Cortex of kidney (tissue), 1 donor: ENCODE measurements at places on chromosomes 3 and 15.

- no peak for DNase-seq
These were observed 4.3 kb downstream of the MCTP2 start for GRCh38 chr15:94235646-94236045.

DNA sequence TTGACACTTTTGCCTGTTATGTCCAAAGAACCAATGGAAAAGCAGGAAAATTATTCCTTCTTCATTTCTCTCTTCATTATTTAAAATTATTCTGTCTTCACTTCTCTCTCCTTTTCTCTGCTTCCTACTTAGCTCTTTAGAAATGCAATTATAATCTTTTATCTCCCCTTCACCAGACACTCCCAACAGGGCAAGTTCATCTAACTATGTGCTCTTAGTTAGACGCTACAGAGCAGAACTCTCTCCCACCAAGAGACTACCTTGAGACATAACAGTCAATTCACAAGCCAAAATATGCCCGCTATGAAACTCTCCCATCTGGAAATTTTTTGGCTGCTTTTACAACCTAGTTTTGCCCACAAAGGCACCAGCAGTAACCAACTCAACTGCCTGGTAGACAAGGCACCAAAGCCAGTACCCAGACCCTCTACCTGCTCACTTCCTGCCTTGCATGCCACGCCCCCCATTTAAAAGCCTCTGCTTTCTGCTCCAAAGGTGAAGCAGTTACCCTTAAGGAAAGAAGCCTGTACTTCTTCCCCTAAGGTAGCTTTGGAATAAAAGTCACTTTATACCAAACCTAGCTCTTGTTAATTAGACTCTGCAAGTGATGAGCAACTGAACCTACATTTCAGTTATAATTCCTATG lies 28.1 kb downstream of the CCRL2 start:
- DNase-seq: no peak

GRCh38 chr3:100454677-100455076 lies 37.7 kb upstream of the TMEM45A start:
- DNase-seq: no peak

DNA sequence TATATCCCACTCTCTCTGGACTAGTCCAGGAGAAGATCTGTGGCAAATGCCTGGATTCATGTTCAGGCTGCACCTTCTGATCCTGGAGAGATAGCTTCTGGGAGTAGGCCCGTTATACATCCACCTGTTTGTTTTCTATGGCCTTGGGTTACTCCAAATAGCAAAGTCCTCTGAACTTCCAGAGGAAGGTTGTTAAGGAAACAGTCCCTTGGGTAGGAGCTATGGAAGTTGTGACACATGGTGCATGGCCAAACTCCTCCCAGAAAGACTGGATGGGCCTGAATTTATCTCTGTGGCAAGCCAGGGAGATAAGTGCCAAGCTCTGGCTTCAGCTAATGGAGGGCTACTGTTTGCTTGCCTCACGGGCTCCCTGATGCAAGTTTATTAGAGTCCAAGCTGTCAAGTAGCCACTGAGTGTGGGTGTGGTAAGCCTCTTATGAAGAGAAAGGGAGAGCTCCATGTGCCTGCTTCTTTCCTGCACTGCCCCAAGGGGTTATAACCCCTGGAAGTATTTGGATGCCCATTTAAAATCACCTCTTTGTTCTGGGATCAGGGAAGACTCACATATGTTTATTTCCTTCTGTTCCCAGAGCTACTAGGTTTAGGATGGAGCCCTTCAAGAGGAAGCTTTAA lies 328.7 kb upstream of the ATP11B start:
- no peak for DNase-seq

GRCh38 chr3:25895031-25895430 lies 105.1 kb downstream of the OXSM start:
- no peak for DNase-seq

GRCh38 chr3:47314056-47314764 lies 31.5 kb downstream of the KLHL18 start:
- no peak for DNase-seq

DNA sequence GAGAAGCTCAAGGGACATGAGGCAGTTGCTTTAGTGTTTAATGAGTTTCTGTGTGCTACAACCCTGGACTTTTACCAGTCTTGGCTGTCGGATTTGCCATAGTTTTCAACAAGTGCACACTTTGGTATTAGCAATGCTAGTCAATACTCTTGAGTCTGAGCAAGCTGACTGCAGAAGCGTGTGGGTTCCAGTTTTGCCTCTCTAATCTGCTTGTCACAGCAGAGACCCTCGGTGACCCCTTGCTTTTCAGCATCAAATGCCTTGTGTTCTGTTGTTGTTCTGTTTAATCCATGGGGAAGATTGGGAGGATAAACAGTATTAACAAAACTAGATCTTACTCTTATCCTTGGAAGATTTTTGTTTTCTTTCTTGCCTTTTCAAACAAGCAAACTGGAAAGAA lies 194.3 kb upstream of the CHRM5 start:
- DNase-seq: no peak

DNA sequence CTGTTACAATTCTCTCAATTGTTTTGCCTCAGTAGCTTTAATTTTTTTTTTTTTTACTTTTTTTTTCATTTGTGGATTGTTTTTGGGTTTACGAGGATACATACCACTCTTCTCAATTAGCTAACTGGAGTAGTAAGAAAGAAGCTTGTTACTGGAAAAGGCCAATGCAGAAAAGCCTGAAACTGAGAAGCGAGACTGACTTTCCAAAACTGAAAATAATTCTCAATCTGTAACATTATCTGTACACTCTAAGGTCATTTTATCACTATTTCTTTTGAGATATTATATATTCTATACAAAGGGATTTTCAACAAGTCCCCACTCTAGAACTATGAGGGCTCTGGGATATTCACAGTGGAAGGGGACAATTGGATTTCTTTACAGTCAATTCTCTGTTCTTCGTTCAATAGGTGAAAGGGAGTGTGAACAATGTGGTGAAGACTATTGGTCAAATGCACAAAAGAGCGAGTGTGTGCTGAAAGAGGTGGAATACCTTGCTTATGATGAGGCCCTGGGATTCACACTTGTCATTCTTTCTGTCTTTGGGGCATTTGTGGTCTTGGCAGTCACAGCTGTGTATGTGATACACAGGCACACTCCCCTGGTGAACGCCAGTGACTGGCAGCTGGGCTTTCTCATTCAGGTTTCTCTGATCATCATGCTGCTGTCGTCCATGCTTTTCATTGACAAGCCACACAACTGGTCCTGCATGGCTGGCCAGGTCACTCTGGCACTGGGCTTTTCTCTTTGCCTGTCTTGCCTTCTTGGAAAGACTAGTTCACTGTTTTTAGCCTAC lies 83.9 kb upstream of the KCNAB1 start:
- DNase-seq: no peak

GRCh38 chr3:52881871-52882270 lies 15.5 kb downstream of the STIMATE start:
- DNase-seq: no peak

GRCh38 chr15:29788433-29789034 lies 33.7 kb downstream of the TJP1 start:
- DNase-seq: no peak

- DNase-seq: no peak
These were observed 102.3 kb downstream of the ZPLD1 start for GRCh38 chr3:102537123-102537522.

- no peak for DNase-seq
These were observed 21.1 kb upstream of the GP9 start for GRCh38 chr3:129039271-129040038.

- no peak for DNase-seq
These were observed 37.6 kb downstream of the ADAMTS9 start for GRCh38 chr3:64650096-64650622.

DNA sequence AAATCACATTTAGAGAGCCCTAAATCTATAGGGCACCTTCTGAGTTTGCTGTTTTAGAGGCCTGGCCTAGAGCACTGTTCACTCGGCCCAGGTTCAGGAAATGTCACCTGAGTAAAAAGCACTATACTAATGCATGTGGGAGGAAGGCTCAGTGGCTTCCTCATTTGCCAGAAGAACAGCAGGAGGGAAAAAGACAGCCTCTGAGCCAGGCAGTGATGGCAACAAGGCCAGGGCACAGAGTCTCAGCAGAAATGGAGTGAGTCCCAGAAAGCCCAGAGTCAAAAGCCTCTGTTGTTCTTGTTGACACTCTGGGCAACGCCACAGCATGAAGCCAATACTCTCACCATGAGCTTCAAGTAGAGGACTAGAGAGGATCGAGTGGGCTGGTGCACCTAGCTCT lies 25.9 kb downstream of the LTF start:
- no peak for DNase-seq

DNA sequence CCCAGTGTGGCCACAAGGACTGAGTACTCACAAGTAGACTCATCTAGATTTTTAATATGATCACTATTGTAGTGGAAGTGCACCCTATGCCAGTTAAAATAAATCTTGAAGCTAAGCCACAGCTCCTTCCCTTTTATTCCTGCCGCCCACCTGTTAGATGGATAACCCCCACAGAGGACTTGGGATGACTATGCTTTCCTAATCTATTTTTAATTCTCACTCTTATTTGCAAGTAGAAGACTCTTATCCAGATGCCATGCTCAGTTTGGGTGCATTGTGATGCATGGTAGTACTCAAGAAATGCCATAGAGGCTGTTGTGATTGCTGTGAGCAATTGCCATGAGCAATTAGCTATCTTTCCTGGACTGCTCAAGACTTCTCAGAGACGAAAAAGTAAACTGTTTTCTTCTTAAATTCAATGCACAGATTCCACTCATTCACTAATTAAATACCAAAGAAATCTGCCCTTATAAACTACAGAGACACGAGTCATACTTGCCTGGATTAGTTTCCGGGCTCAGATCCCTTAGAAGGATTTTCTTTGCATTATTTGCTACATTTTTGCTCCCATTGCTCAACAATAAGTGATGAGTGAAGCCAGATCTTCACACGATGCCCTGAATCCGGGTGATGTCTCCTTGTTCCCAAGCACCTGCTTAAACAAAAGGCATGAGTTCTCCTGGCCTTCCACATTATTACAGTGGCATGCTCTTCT lies 472.1 kb downstream of the SOX2 start:
- DNase-seq: no peak

GRCh38 chr15:25239471-25240345 lies 199.1 kb downstream of the UBE3A start:
- no peak for DNase-seq

GRCh38 chr3:29949131-29949530 lies 657.3 kb upstream of the TGFBR2 start:
- DNase-seq: no peak

GRCh38 chr15:57819646-57820045 lies 113.1 kb downstream of the POLR2M start:
- no peak for DNase-seq

- DNase-seq: no peak
These were observed 13.4 kb downstream of the IFT57 start for GRCh38 chr3:108208831-108209230.

DNA sequence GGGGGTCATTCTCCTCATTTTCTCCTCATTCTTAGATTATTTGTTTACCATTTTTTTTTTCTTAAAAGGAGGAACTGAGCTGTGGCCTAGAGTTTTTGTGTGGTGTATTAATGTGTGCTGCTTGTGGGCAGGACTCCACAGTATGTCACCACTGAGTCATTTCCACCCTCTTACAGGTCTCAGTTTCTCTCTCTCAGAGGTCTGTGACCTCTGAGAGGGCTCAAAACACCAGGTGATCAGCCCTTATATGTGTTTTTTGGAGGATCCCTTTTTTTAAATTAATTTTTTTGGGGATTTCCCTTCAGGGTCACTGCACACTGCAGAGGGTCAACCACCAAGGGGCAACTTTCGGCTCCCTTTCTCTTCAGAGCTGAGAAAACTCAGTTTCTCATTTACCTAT lies 166.4 kb downstream of the SUCNR1 start:
- DNase-seq: no peak

DNA sequence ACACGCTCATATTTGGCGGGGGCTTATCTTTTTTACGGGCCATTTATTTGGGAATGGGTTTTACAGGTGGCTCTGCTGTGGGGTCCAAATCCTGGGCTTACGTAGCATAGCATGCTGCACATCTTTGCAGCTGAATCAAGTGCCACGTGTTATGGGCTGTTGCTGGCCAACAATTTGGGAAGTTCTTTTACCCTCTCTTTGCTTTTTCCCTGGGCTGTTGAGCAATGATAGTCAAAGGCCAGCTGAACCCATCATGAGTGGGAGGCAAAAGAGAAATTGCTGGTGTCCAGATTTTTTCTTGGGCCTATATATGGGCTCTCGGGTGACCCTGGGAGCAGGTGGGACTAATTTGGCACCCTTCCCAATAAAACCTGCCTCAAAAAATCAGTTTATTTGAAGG lies 209.3 kb upstream of the SATB1 start:
- no peak for DNase-seq

DNA sequence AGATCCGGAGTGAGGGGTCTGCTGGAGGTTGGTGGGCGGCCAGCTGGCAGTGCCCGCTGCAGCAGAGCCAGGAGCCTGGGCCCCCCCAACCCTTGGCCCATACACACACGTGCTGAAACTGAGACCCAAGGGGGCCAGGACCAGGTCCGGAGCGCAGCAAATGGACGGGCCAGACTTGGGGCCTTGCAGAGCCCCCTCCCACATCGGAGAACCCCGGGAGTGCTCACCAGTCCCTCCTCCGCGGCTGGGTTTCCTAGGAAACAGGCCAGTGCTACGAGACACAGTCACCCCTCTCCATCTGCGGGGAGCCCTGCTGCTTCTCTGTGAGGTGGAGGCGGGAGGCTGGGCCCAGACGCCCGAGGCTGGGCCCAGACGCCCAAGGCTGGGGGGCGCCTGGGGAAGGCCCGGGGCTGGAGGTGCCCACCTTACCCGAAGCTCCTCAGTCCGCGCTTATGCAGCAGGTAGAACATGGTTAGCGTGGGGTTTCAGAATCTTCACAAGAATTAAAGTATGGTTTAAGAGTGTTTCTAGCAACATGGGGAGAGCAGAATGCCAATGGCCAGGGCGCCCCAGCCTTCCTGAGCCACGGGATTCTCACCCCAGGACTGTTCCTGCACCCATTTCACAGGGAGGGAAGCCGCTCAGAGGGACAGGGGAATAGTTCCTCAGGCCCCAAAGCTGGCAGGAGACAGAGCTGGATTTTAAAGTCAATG lies 135.0 kb upstream of the PRR20G start:
- no peak for DNase-seq

DNA sequence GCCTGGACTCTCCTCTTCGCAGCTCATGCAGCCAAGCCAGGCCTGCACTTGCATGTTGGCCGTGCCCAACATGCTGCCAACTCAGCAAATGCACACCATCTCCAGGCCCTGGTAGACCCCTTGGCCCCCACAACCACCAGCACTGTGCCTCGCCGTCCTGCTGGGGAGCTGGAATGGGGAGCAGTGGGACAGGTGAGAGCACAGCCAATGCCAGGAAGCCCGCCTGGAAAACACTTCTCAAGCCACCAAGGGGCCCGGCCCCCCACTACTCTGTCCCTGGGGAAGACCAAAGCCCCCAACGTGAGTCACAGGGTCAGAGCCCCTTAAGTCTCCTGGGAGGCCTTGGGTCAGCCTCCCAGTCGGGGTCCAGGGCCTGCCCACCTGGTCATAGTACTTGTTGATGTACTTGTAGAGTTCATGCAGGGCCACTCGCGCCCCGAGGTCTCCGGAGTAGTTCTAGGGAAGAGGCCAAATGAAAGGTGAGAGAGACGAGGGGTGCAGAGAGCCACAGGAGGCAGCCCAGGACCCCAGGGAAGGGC lies 24.5 kb downstream of the PLXNB1 start:
- DNase-seq: no peak

DNA sequence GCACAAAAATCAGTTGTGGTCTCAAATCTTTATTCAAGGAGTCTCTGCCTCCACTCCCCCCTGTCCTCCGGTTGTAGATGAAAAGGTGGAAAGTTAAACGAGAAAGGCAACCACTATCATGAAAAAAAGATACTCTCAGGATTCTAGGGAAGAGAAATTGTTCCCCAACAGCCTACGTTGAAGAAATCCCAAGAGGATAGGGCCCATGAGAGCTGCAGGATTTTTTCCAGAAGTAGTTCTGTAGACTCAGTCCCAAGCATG lies 14.3 kb downstream of the ZIC1 start:
- no peak for DNase-seq
